ENCODE measurements at places on chromosomes 4 and X.

DNA sequence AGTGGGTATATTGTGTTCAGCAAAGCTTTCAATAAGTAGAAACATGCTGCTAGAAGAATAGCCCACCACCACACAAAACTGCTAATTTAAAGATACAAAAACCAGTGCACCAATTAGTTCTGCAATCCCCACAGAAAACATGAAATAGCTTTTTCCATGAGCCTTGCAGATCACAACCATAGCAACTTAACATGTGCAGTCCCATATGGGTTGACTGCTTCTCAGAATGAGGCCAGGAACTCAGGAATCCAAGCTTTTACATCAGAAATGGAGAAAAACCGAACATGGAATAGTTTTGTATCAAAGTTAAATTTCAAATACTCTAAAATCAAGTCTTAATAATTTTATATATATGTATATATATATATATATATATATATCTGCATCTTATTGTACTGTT lies 66.6 kb upstream of the IQCM start:
- DNase-seq, result no peak

DNA sequence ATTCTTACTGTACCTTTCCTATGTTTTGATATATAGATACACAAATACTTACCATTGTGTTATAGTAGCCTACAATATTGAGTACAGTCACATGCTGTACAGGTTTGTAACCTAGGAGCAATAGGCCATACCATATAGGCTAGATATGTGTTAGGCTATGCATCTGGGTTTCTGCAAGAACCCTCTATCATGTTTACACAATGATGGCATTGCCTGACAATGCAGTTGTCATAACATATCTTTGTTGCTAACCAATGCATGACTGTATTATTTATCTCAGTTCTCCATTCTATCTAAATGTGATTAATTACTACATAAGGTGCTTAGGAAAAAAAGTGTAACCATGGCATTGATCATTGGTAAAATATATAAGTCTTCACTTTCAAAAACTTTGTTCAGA lies 10.0 kb upstream of the SPCS3 start:
- no peak for DNase-seq

DNA sequence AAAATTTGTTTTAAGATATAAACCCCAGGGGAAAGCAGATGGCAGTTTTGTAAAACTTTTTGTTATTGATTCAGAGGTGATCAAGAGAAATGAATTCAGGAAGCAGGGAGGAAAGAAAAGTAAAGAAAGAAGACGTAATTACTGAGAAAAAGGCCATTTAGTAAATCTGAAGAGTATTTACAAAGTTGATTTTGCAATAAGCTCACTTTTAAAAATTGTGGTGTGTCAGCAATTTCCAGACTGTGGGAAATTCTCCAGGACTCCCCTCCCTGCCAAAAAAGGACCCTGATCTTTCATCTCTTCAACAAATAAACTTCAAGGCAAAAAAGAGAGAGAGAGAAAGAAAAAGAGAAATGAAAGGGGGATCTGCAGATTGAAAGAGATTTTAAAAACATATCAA lies 36.6 kb downstream of the PCYT1B start:
- DNase-seq, result no peak

DNA sequence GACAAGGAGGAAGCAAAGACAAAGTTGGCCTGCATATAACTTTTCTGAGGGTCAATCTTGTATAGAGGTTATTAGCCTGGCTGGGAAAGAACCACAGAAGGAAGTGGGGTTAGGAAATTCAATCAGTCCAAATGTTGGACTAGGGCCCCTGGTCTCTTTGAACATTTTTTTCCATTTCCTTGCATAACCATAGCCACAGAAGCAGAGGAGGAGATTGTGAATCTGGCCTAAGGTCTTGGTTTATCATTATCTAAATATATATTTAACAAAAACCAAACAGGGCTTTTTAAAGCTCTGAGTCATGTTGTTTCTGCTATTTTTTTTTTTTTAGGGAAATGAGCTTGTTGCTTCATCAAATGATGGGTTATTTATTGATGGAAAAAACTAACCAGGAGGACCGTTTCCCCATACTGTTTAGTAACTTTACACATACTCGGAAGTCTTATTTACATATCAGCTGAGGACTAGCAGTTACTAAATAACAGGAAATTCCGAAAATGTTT lies 97.7 kb upstream of the ACSL4 start:
- DNase-seq, result no peak

DNA sequence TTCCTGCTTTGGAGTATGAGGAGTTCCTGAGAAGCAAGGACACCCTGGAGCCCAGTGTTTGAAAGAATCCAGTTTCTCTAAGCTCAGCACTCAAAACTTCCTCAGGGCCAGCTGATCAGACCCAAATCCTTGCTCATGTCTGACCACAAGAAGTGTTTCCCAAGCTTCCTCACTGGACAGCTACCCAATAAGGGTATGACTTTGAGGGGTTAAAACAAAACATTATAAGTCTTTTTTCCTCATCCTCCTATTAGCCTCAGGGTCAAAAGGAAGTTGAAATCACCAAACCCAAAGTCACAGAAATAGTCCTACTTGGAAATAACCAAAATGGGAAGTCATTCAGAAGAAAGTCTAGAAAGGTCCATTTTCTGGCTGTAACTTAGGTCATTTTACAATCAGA lies 13.7 kb downstream of the ZBTB33 start:
- DNase-seq, result no peak

- DNase-seq, result no peak
Measured at GRCh38 chr4:101693842-101694398, 96.6 kb upstream of the BANK1 start.

GRCh38 chrX:150361070-150361776 lies 1.9 kb upstream of the MAMLD1 start:
- no peak for DNase-seq

DNA sequence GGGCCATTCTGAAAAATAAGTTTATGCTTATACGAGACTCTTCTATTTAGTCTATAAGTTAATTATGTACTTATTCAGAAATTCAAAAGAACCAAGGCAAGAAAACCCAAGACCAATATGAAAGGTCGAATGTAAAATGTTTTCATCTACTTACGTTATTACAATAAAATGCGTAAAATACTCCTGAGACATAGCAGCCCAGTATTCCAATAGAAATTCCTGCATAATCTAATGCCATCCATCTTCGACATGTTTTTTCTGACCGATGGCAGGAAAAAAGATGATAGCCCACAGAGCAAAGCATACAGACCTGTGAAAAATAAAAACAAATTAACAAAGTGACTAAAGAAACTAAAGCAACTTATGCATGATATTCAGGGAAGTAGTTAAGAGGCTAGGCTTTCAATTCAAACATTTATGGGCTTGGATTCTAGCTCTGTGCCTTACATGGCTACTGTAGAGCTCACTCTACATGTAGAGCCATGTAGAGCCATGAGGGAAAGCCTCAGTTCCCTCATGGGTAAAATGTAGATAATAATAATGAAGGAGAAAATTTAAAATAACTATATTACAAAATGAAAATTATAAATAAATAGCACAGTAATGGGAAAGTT lies 9.1 kb downstream of the PAQR3 start:
- no peak for DNase-seq

GRCh38 chr4:152454398-152455011 lies 81.4 kb downstream of the FBXW7 start:
- DNase-seq, result no peak

DNA sequence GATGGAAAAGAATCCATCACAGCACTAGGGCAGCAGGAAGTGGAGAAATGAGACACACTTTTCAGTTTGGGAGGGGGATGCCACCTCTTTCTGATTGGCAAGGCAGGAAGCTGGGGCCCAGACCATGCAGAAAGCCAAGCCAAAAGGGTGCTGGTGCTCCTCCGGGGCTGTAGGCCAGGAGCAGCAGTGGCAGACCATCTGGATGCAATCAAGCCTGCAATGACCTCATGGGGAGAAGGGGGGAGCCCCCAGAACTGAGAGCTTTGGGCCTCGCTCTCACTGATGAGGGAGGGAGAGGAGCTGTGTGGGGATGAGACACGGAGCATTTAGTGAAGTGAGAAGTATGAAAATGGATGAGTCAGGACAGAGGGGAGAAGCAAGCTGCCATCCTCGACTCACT lies 141.3 kb upstream of the NALF2 start:
- DNase-seq, result no peak

DNA sequence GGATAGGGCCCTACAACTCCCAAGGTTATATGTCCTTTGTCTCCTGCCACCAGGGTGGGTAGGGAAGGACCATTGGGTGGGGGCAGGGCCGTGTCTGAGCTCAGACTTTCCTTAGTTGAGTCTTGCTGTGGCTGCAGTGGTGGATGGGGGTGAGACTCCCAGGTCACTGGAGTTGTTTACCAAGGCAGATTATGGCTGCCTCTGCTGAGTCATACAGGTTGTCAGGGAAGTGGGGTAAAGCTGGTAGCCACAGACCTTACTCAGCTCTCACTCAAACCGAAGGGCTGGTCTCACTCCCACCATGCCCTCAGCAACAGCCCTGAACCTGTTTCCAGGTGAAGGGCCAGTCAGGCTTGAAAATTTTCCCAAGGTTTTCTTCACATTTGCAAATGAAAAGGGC lies 58.8 kb upstream of the FAAH2 start:
- no peak for DNase-seq

DNA sequence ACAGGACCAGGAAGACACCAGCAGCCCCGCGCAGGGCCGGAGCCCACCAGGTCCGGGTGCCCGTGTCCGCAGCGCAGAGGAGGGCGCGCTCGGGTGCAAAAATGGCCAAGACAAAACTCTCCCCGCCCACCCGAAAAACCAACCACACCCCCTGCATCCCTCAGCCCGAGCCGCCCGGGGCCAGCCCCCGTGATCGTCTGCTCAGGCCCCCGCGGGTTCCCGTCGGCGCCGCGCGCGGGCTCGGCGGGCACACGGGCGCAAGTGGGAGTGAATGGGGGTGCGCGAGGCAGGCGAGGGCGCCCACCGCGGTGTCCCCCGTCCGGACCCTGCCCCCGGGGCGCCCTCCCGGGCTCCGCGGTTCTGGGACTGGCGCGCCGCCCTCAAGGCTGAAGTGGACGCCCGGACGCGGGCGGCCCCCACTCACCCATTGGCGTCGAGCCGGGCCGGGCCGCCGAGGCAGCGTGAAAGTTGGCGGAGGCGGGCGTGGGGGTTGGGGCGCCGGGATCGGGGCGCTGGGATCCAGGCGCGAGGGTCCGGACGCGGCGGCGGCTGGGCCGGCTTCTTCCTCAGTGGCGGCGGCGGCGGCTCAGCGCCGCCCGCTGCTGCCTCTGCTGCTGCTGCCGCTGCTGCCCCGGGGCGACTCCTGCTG lies 393 bp downstream of the SH3KBP1 start:
- DNase-seq, result no peak

GRCh38 chr4:118968005-118968404 lies 79.4 kb downstream of the SYNPO2 start:
- DNase-seq, result no peak

DNA sequence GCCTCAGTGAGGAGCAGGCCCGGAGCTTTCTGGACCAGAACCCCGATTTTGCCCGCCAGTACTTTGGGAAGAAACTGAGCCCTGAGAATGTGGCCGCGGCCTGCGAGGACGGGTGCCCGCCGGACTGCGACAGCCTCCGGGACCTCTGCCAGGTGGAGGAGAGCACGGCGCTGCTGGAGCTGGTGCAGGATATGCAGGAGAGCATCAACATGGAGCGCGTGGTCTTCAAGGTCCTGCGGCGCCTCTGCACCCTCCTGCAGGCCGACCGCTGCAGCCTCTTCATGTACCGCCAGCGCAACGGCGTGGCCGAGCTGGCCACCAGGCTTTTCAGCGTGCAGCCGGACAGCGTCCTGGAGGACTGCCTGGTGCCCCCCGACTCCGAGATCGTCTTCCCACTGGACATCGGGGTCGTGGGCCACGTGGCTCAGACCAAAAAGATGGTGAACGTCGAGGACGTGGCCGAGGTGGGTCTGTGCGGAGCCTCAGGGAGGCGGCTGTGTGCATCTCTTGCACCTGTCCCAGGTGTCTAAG lies 323 bp downstream of the PDE6B start:
- DNase-seq, result no peak

DNA sequence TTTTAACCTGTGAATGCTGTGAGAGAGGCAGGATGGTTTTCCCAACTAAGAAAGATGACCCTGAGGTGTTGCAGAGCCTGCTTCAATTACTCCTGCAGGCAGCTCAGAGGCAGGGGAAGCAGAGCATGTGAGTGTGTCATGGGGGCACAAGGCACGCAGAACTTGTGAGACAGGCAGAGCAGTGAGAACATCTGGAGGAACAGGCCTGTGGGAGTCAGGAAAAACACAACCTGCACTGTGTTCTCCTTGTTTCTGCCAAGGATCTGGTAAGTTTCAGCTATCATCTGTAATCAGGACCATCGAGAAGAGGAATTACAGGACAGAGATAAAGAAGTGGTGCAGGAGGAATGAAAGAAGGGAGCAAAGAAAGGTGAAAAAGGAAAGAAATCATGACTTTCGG lies 741.8 kb upstream of the INTU start:
- no peak for DNase-seq

Data from activated effector memory CD4-positive, alpha-beta T cell treated with Interleukin-2 at 50 U/mL for 16 hours (primary cell).